ENCODE measurements at places on chromosomes 7 and 10. TPM values are rescaled to one million over a fixed set of nuclear protein-coding genes. Genes with fewer than 3 reads are reported as not detected.

DNA sequence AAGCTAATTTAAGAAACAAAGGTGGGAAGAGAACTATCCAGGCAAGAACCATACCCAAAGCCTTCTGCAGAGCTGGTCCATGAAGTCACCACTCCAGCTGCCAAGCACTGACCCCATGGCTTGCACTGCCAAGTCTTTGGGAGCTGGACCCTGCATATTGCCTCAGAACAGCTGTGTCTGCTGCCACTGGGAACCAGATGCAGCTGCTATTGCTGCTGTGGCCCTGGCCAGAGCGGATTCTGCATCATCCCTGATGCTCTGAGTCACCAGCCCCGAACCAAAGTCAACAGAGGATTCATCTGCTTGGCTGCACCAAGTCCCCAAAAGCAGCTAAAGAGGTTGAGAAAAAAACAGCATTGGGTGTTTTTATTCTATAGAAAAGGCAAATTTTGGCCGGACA lies 39.2 kb upstream of the GSAP start:
- peaks cover 52% of the 10 kb centered on the region for H3K4me1 ChIP-seq
- DNase-seq, result peak; percentile 83
- H3K27me3 ChIP-seq, result no peaks in the 10 kb centered on the region

DNA sequence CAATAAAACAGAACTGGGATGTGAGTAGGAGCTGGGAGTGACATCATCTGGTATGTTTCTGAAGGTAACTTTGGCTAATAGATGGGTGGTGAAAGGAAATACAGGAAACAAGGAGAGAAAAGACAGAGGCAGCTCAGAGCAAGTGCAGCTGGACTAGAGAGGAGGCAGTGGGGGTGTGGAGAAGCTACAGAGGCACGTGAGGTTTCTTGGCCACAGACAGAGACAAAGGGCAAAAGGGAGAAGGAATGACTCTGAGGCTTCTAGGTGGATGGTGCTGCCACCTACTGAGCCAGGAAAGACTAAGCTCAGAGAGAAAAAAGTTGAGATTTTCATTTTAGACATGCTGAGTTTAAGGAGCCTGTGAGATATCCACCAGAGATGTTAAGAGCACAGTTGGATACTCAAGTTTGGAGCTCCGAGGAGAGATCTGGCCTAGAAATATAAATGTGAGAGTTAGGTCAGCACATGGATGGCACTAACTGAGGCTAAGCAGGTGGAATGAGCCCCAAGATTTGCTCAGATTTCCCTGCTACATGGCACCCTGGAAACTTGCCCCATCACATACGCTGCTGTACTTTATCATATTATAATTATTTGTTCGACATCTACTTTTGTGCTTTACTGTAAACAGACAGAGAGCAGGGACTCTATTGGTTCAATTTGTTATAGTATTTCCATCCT lies 293.0 kb upstream of the IMMP2L start:
- H3K27me3 ChIP-seq, result peaks cover 2% of the 10 kb centered on the region
- DNase-seq, result peak; percentile 78
- peaks cover 6% of the 10 kb centered on the region for H3K36me3 ChIP-seq
- no peak overlapping the region for H3K4me3 ChIP-seq
- peak overlapping the region; percentile 11 for H3K27ac ChIP-seq

- H3K4me3 ChIP-seq, result no peak overlapping the region
- DNase-seq, result no peak
- no peaks in the 10 kb centered on the region for H3K27me3 ChIP-seq
- H3K4me1 ChIP-seq, result peaks cover 21% of the 10 kb centered on the region
Measured at GRCh38 chr10:34768972-34769330, 46.1 kb downstream of the PARD3 start.

GRCh38 chr7:151520419-151521261 lies 945 bp upstream of the RHEB start:
- peak overlapping the region; percentile 97 for H3K27ac ChIP-seq
- peak overlapping the region; percentile 99 for H3K4me3 ChIP-seq
- no peak for DNase-seq
- peaks cover 5% of the 10 kb centered on the region for H3K27me3 ChIP-seq
- peaks cover 16% of the 10 kb centered on the region for H3K36me3 ChIP-seq

DNA sequence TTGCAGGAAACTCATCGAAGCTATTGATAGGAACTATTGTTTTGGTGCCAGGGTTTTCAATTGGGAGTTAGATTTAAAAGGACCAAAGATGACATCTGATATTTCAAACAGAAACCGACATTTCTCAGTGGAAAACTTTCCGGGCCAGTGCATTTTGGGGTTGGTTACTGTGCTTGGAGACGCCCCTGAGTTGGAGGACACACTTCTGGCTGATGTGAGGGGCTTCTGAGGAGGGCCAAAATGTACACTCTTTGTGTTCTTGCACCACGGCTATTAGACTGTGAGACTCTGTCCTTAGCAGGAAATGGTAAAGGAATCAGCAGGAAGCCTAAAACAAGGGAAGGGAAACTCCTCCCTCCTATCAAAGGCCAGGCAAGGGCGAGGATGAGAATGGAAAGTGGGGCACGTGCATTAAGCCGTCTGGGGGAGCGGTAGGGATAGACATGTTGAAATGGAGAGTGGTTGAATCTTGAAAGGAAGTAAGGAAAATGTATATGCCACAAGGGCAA lies 1.8 kb upstream of the SRGN start:
- H3K4me3 ChIP-seq, result peak overlapping the region; percentile 38
- H3K36me3 ChIP-seq, result peaks cover 23% of the 10 kb centered on the region
- peaks cover 3% of the 10 kb centered on the region for H3K27me3 ChIP-seq
- peaks cover 59% of the 10 kb centered on the region for H3K4me1 ChIP-seq
- H3K27ac ChIP-seq, result peak overlapping the region; percentile 39
- DNase-seq, result no peak

PRTFDC1 gene
- 14.7 TPM for total RNA-seq

KIAA1217 gene
- total RNA-seq, result 1.2 TPM

ITPRID1 gene
- not detected for total RNA-seq

- H3K4me3 ChIP-seq, result no peak overlapping the region
- no peak for DNase-seq
- H3K27ac ChIP-seq, result no peak overlapping the region
- peaks cover 11% of the 10 kb centered on the region for H3K4me1 ChIP-seq
- H3K27me3 ChIP-seq, result peaks cover 1% of the 10 kb centered on the region
Measured at GRCh38 chr7:29328811-29329210, 134.2 kb downstream of the CHN2 start.

GRCh38 chr10:8086315-8086714 lies 31.8 kb downstream of the GATA3 start:
- no peaks in the 10 kb centered on the region for H3K36me3 ChIP-seq
- DNase-seq, result no peak
- H3K27me3 ChIP-seq, result peaks cover 16% of the 10 kb centered on the region
- no peak overlapping the region for H3K27ac ChIP-seq

DNA sequence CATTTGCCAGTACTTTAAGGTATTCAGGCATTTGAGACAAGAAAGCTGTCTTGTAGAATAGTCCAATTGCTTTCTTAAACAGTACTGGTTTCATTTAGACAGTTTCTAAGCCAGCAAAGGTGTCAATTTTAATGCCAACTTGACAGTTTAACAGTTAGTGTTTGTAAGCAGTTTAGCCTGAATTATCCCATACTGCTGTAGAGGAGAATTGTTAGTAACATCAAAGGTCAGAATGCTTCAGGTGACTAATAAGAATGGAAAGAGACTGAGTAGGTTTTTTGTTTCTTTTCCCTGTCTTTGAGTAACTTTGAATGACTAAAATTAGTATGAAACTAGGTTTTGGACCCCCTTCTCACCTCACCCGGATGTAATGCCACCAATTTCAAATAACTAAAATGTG lies 29.5 kb upstream of the VDAC2 start:
- H3K27ac ChIP-seq, result no peak overlapping the region
- H3K36me3 ChIP-seq, result peaks cover 13% of the 10 kb centered on the region
- H3K4me3 ChIP-seq, result no peak overlapping the region
- H3K27me3 ChIP-seq, result no peaks in the 10 kb centered on the region
